T-helper 9 cell (primary cell): ENCODE measurements at places on chromosomes 6 and 20.

DNA sequence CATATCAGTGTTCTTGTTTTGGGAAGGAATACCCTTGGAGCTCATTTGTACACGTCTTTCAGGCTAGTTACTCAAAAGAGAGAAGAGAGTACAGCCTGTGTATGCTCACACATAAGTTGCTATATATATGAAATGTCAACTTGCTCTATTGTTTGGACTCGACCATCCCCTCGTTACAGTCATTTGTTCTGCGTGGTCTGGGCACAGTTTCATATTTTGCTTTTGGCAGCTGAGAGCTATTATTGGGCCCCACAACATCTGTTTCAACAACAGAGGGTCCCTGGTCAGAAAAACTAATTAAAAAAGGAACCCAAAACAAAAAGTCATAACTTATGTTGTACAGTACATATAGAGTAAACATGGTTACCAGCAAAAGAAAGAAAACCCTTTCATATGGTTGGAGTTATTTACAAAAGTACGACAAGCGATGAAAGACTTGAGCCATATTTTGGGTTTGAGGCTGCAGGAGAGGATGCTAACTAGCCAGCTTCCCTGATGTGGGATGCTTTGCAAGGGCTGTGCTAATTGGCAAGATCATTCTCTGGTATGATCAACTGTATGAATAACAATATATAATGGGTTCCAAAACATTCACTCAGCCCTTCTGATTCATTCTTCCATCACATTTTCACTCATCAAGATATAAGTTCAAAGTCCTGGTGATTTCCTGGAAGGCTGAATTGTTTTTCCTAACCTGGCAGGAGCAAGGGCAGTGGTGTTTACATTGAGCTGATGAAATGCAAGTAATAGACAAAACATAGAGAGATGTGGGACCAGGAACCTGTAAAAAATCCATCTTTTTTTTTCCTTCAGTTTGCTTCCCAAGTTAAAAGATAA is 137.9 kb downstream of the RPS12 start:
- DNase-seq = no peak

DNA sequence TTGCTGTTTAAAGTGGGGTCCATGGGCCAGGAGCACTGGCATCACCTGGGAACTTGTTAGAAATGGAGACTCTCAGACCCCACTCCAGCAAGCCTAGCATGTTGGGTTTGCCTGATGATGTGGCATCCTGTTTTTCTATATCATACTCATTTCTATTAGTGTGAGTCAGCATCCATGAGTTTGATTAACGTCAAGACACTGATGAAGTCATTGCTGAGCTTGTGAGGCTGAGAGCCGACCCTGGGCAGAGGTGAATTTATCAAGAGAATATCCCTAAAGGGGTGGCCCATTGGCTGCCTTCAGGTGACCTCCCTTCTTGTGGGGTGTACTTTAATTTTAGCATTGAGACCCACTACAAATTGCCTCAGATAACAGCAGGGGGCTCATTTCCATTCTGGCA is 43.4 kb upstream of the RNF144B start:
- DNase-seq = no peak

- no peak for DNase-seq
Observed at GRCh38 chr6:56793938-56794337, 151.2 kb upstream of the DST start.

DNA sequence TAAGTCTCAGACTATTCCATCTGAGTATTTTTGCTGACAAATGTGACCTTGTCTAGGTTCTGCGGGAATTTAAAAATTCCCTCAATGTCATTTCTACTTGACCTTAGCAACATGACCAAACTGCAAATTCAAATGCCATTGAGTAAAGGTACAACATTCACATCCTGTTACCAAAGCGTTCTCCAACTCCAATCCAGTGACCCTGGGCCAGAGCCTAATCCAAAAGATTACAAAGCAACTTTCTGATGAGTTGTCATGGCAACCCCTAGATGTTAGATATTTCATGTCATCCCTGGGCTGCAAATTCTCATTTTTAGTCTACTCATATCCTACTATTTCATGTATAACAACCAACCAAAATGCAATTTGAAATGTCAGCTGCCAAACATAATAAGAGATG is 65.3 kb downstream of the BACH2 start:
- DNase-seq = no peak

DNA sequence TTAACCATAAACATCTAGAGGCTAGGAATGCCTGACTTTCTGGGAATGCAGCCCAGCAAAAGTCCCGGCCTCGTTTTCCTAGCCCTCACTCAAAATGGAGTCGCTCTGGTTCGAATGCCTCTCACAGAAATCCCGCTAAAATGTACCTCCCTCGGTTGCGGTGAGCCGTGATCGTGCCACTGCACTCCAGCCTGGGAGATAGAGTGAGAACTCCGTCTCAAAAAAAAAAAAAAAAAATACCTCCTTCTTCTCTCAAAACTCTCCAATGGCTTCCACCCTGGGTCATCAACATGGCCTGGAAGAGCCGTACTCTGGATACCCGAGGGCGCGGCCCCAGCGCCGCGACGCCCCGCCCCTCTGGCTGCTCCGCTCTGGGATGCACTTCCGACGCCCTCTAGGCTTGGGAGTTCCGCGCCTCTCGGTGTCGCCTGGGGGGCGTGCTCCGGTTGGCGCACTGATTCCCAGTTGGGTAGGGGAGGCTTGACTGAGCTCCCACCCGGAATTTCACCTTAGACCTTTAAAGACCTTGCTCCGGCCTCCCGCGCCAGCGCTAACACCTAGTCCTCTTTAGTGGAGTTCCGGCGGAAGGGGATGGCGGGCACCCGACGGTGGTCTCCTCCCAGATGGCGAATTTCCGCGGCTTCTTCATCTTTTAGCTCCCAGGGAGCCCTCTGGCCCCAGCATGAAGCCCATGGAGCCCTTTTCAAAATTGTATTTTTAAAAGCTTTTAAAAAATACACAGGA is 12.3 kb downstream of the HMGN4 start:
- DNase-seq = peak; percentile 41

- no peak for DNase-seq
Observed at GRCh38 chr20:47713878-47714450, 71.3 kb downstream of the SULF2 start.

- no peak for DNase-seq
Observed at GRCh38 chr6:140436023-140436811, 1061.8 kb upstream of the CITED2 start.

GRCh38 chr6:113065611-113066010 is 718.5 kb downstream of the RFPL4B start:
- DNase-seq = no peak

GRCh38 chr20:48066851-48067250 is 281.6 kb upstream of the SULF2 start:
- DNase-seq = no peak

DNA sequence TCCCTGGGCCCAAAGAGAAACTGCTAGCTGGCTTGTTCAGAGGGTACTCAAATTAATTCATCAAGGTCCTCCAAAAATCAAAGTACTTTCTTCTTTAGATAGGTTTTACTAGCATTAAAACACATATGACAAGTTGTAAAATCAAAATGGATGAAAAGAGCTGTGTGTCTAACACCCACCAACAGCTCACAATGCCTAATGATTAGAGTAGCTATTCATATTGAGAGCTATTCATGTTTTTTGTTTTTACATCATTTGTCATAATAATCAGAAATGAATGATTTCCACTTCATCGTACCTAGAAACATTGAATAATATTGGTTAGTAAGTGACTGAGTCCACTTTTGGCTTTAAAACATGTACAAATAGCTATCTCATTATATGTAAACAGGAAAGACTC is 289.9 kb upstream of the RUNX2 start:
- DNase-seq = no peak

DNA sequence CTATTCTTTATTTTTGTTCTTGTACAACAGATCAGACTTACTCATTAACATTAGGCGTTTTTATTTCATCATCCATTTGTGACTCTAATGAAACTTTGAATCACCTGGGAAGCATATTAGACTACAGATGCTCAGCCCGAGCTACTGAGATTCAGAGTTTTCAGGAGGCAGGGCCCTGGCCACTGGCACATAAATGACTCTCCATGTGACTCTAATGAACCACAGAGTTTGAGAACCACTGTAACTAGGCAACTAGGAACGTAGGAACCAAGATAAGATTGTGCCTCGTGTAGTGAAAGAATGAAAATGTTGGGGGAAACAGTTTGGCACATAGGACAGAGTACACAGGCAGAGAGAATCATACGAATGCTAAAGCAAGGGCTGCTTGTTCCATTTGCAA is 405.9 kb upstream of the BTBD3 start:
- DNase-seq = no peak

DNA sequence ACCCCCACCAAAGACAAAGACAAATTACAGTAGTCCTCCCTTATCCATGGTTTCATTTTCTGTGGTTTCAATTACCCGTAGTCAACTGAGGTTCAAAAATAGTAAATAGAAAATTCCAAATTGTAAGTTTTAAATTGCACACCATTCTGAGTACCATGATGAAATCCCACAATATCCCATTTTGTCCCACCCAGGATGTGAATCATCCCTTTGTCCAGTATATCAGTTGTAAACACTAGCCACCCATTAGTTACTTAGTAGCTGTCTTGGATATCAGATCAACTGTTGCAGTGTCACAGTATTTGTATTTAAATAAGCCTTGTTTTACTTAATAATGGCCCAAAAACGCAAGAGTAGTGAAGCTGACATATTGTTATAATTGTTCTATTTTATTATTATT is 364.0 kb upstream of the ARID1B start:
- no peak for DNase-seq

GRCh38 chr20:5524896-5525295 is 208.1 kb upstream of the PROKR2 start:
- no peak for DNase-seq

- no peak for DNase-seq
Observed at GRCh38 chr6:17869010-17869752, 118.3 kb downstream of the KIF13A start.

GRCh38 chr20:19756761-19757486 is 1.1 kb upstream of the RIN2 start:
- no peak for DNase-seq

GRCh38 chr20:37297066-37297736 is 7.7 kb downstream of the MANBAL start:
- no peak for DNase-seq

DNA sequence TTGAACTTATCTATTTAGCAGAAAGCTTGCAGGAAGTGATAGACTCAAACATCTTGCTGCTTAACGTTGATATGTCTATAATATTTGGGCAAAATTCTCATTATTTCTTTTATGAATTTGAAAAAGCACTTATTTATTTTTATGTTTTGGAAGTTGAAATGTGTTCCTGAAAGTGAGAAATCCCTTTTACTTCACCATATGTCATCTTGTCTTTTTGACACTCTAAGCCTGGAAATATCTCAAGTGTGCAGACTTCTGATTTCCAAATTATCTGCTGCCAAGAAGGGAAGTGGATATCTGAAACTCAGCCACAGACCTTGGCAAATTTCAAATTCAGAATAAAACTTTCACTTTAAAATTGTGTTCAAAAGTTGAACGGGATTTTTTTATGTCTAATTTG is 368.7 kb upstream of the MANEA start:
- DNase-seq = no peak

DNA sequence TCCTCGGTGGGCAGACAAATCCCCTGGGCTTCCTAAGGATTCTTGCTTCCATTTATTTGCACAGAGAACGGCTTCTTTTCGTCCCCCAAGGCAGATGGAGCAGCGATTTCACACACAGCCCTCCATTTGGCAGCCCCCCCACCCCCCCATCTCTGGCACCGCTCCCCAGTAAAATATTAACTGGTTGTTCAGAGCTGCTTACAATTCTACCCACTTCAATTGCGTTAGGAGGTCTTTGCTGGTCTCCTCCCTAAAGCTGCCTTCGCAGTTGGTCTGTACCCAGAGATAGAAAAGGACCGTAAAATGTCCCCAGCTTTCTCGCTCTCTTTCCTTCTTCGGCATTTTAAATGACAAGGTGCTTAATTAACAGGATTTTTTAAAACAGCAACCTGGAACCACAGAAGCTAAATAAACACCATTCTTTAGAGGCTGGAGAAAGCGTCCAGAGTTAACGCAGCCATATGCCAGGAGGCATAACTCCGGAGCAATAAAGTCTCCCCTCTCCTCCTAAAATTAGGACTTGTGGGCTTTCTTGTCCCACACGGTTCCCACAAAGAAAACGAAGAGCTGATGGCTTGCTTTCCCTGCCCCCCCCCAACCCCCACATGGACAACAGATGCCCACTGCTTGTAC is 1.7 kb upstream of the ZMYND8 start:
- no peak for DNase-seq

GRCh38 chr6:113570161-113570560 is 287.0 kb upstream of the MARCKS start:
- no peak for DNase-seq

DNA sequence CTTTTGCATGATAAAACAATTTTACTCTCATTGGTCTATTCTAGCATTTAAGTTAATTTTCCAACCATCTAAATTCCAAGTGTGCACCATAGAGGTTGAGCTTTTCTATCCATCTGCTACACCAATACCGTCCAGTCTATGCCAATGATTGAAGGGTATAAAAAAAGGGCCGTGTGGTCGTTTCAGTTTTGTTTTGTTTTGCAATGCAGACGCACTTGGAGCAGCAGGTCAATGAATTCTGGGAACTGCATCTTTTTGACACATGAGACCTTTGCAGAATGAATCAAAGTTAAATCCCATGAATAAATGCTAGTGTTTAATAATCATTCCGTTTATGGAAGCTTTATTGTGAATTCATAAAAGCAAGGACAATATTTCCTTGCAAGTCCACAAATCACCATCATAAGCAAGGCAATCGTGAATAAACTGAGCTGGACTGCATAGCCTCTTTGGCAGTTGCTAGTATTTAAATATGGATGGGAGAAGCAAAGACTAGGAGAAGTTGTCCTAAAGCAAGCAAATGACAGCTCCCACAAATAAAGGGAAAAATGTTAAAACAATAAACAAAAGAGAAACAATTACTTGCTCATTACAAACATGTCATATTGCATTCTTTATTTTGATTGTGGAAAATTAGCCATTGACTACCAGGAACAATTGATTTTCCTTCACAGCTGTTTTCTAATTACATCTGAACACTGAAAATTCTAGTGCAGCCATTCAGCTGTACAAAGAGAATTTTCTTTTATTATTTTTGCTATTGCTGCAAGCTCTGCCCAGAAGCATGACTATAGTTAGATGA is 649.7 kb upstream of the GJE1 start:
- no peak for DNase-seq

- no peak for DNase-seq
Observed at GRCh38 chr20:62966212-62967148, 14.0 kb downstream of the SLC17A9 start.

GRCh38 chr20:49969946-49970345 is 12.8 kb upstream of the SNAI1 start:
- no peak for DNase-seq

DNA sequence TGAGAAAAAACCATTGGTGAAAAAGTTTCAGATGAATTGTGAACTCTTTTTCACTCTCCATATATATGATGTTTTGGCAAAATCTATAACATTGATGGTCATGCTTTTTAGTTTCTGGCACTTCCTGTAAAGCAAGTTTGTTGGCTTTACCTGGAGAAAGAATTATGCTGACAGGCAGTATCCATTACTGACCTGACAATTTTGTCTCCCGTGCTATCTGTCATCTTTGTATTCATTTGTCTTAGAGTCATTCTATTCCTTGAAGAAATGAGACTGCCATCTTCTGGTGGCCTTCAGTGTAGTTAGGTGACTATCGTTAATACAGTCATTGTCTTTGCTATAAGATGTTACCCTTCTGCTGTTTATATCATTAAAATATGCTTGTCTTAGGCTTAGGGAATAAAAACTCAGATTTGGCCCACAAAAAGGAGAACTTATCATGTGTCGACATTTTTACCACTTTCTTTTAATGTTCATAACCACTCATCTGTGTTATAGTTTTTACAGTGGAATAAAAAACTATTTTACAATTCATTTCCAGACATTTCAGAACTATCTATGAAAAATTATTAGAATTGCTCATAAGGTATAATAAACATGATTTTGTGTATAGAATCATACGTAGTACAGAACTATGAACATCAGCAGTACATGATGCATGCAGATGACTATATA is 707.0 kb downstream of the EPM2A start:
- DNase-seq = no peak
